ENCODE measurements at places on chromosomes 5 and 9.

GRCh38 chr5:1651971-1652872, 128.5 kb upstream of the LPCAT1 start:
- no peak for DNase-seq

- DNase-seq: no peak
Observed at GRCh38 chr5:94810281-94810680, 191.8 kb downstream of the SLF1 start.

GRCh38 chr9:91156451-91157234, 205.1 kb downstream of the AUH start:
- no peak for DNase-seq

DNA sequence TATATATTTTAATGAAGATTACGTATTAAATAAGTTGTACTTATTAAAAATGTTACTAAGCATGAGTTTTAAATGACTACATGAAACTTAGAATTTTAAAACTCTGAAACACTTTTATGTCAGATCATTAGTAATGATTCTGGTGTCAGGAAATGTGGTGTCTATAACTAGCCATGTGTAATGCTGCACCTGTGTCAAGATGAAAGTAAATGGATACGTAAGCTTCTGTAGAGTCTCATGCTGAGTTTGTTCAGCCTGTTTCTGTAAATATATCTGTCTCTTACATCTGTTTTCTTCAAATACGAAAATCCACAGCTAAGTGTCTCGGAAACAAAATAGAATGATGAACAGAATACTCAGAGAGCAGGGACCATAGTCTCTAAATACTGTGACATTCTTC, 278.0 kb upstream of the SMC2 start:
- DNase-seq: no peak

- DNase-seq: peak; percentile 83
Observed at GRCh38 chr9:122383992-122384461, 13.2 kb downstream of the PTGS1 start.

All from AG20443 (cell line).